NCI-H1417 (cell line): ENCODE measurements at places on chromosomes 3 and 15.

DNA sequence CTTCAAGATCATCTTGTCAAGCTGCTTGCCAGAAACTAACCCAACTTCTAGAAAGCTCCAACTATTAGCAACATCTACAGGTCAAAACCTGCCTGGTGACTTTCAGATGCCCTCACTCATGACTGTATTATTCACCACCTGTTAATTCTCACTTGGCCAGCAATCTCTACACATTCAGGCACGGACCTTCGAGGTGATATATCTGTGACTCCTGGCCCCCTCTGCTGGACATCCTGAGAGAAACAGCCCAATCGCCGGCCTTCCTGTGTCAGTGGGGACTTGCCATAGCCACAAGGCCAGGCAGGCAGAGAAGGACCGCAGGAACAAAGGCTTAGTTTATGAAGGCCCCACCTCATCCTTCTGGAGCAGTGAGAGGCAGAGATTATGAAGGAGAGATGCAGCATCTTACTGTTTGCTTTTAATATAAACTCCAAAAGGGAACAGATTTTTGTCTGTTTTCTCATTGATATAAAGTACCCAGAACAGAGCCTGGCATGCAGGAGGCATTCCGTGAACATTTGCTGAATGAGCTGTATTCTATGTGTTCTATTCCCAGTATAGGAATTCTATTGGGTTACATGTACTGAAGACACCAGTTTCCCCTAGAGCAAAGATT lies 24.4 kb upstream of the OCA2 start:
- peak; percentile 54 for DNase-seq

DNA sequence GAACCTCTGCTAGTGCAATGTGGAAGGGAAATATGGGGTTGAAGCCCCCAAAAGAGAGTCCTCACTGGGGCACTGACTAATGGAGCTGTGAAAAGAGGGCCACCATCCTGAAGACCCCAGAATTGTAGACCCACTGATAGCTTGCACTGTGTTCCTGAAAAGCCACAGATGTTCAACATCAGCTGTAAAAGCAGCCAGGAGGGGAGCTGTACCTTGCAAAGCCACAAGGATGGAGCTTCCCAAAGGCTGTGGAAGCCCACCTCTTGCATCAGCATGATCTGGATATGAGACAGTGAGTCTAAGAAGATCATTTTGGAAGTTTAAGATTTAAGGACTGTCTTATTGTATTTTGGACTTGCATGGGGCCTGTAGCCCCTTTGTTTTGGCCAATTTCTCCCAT lies 125.8 kb upstream of the TGFBR2 start:
- no peak for DNase-seq

- DNase-seq: peak; percentile 8
Measured at GRCh38 chr3:25027650-25028049, 400.4 kb upstream of the RARB start.

DNA sequence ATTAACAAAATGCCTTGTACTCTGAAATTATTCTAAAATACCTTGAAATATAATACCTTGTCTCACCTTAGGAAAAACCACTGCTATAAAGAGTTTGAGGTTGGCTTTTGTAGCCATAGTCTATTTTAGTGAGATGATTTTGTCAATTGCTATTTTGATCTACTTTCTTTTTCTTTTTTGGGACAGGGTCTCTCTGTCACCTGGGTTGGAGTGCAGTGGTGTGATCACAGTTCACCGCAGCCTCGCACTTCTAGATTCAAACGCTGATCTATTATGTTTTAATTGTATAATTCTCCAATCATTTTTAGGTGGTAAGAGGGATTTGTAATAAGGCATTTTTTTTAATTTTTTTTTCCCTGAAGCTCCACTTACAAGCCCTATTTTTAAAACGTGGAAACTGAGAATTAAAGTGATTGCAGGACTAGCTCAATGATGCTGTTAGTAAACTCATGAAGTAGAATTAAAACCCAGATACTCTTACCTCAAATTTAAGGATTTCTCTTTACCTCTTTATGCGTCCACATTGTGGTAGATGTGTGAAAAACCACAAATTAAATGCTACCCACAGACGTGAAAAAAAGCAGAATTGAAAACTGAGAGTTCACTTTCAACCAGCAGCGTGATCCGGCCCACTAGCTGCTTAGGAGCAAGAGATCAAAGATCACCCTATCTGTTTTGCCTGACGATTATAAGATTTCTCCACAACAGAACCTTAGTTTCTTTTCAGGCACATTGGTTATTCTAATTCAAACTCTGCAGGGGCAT lies 384.2 kb downstream of the CGGBP1 start:
- no peak for DNase-seq

GRCh38 chr3:125594581-125595011 lies 701 bp downstream of the OSBPL11 start:
- DNase-seq: peak; percentile 53

DNA sequence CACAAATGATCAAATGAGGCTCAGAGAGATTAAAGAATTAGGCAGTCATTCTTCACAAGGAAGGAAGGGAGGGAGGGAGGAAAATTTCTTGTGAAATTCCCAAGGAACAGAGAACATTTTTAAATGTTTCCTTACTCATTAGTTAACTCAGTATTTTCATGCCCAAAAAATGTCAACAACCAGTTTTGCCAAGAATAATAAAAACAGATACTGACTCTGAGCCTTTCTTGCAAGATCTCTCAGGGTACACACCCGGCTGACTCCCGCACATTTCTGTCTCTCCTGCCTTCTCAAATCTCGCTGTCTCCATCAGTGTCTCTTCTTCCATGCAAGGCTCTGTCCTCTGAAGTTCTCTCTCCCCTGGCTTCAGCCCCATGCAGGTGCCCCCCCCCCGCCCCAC lies 265.9 kb downstream of the TJP1 start:
- no peak for DNase-seq

DNA sequence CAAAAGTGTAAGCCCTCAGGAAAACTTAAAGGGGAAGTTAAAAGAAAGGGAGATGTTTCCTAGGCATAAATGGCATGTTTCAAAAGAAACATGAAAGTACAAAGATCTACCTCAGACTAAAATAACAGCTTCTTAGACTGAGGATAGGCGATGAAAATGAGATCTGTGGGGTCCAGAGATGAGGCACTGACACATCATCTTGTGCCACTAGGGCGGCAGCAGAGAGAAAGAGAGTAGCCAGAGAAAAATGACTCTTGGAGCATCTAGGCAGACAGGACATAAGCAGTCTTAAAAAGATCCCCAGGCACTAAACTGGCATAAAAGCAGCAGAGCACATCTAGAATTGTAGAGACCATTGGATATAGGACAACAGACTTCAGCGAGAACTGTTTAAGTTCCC lies 42.5 kb upstream of the RFX7 start:
- no peak for DNase-seq

- DNase-seq: no peak
Measured at GRCh38 chr3:146542978-146543377, 1.4 kb downstream of the PLSCR1 start.

GRCh38 chr15:70541511-70541910 lies 221.8 kb downstream of the UACA start:
- DNase-seq: no peak

- DNase-seq: no peak
Measured at GRCh38 chr3:111326144-111326995, 215.6 kb upstream of the CD96 start.

DNA sequence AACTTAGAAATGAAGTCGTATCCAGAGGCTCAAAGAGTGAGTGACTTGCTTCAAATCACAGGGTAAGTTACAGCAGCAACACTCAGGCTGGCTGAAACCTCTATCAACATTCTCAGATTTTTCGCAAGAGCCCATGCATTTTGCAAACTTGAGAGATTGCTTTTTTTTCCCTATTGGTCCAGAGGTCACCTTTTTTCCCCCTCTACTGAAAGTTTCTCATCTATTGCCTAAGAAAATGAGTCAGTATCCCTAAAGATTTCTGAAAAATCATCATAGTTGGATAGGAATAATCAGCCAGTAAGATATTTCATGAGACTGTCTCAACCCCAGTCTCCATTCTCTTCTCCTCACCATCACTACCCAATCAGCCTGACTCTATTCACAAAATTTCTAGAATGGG lies 410.6 kb downstream of the FOXP1 start:
- DNase-seq: no peak

DNA sequence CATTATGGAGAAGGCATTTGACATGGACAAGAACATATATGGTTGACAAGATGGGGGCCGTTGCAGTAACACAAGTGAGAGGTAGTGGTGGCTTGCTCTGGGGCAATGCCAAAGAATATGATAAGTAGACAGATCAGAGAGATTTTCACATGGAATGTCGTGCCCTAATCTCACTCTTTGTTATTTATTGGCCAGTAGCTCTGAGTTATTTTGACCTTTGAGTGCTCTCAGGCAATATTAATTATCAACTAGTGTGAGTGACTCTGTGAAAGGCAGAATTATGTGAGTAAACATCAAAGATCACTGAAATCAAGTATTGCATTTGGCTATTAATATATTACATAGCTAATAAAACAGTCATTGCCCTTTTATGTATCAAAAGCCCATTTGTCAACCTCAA lies 164.9 kb upstream of the ADAMTS9 start:
- DNase-seq: no peak

- DNase-seq: no peak
Measured at GRCh38 chr15:68524753-68525584, 53.8 kb upstream of the CORO2B start.

- no peak for DNase-seq
Measured at GRCh38 chr3:107913701-107914100, 177.1 kb downstream of the CD47 start.

GRCh38 chr3:187850258-187850921 lies 105.1 kb upstream of the BCL6 start:
- no peak for DNase-seq

GRCh38 chr15:53307952-53308624 lies 451.4 kb downstream of the WDR72 start:
- DNase-seq: no peak

GRCh38 chr15:68503213-68503612 lies 71.2 kb upstream of the ITGA11 start:
- no peak for DNase-seq

GRCh38 chr15:95499397-95499796 lies 831.1 kb upstream of the NR2F2 start:
- DNase-seq: no peak

GRCh38 chr3:129358772-129359371 lies 69.6 kb downstream of the EFCAB12 start:
- DNase-seq: no peak

DNA sequence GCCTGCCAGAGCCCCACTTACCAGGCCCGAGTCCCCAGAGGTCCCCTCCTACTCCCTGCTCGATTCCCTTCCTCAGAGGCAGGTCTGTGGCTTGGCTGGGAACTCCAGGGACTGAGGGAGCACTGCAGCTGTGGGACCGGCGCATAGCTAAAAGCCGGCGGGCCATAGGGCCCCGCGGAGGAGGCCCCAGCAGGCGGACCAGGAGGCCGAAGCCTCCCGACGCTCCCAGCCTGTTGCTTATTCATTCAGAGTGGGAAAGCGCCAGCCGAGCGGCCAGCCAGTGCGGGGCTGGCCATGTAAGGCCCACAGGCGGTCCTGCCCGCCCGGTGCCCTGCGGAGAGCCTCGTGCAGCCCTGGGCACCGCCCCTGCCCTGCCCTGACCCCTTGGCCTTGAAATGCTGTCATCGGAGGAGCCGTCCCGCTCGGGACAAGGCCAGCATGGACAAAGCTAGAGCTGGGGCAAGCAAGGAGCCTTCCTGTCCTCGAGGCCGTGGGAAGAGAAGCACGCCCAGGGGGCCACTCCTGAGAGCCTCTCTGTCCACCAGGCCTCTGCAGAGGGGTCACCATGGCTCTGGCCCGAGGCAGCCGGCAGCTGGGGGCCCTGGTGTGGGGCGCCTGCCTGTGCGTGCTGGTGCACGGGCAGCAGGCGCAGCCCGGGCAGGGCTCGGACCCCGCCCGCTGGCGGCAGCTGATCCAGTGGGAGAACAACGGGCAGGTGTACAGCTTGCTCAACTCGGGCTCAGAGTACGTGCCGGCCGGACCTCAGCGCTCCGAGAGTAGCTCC lies at the start of gene LOXL1:
Gene LOXL1, plus strand, starts transcription at position 244 of the 784 bp plus-strand sequence. Its CDS starts 322 bp downstream, at position 566.
- peak; percentile 88 for DNase-seq

GRCh38 chr3:5633960-5634359 lies 446.5 kb downstream of the EDEM1 start:
- no peak for DNase-seq

DNA sequence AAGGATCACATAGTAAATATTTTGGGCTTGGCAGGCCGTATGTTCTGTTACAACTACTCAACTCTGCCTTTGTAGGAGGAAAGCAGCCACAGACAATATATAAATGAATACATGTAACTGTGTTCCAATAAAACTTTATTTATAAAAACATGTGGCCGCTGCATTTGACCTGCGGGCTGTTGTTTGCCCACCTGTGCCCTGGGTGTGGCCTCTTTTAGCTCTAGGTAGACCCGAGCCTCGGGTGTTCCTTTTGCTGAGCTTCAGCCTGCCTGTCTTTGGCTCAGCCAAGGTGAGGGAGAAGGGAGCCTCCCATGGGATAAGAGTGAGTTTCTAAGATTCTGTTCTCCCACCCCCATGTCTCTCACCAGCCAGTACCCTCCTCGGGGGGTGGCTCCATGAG lies 5.6 kb downstream of the FAM3D start:
- no peak for DNase-seq

DNA sequence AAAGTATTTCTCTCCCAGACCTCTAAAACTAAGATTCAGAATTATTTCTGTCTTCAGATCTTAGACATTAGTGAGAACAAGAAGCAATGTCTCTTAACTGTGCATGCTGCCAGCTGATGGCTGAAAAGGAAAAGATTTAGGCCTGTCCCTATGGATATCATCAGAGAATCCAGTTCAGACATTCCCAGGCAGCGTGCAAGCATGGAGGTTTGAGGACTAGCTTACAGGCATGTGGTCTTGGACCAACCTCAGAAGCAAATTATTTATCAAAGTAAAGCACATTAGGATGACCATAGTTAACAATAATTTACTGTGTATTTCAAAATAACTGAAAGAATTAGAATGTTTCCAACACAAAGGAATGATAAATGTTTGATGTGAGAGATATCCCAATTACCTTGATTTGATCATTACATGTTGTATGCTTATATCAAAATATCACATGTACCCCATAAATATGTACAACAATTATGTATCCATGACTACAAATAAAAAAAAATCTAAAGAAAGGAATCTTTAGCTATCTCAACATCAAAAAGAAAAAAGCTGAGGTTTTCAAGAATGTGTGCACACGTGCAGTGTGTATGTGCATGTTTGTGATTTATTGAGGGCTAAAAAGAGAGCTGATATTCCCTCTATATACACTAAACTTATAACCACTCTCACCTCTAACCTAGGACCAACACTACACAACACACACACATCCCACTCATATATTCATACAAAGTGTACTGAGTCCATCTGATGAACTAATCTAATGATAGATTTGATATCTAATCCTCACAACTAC lies 108.9 kb upstream of the THBS1 start:
- no peak for DNase-seq

DNA sequence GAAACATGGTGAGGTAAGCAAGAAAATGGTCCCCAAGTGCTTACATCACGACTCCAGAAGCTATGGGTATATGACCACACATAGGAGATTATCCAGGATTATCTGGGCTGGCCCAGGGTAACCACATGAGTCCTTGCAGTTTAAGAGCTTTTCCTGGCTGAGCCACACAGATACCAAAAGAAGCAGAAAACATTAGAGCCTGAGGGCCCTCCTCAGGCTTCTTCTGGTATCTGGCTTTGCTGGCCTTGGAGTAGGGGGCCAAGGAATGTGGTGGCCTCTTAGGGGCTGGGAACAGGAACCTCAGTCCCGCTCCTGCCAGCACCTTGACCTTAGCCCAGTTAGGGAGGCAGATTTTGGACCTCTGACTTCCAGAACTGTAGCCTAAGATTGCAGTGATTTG lies 259.1 kb downstream of the KCNMB2 start:
- no peak for DNase-seq
